ENCODE measurements at places on chromosomes 5 and 9. TPM values are rescaled to one million over a fixed set of nuclear protein-coding genes. Genes with fewer than 3 reads are reported as not detected.

The EQTN gene
- polyA plus RNA-seq, result not detected

The BARX1 gene
- 0.30 TPM for polyA plus RNA-seq

The OTULINL gene
- polyA plus RNA-seq, result 0.95 TPM

The GZMA gene
- not detected for polyA plus RNA-seq

The SOX30 gene
- not detected for polyA plus RNA-seq

The POLR3G gene
- 2.4 TPM for polyA plus RNA-seq

The SLC30A5 gene
- polyA plus RNA-seq, result 54.3 TPM

The COL5A1 gene
- 50.7 TPM for polyA plus RNA-seq

The PLPPR1 gene
- 1.2 TPM for polyA plus RNA-seq

The CSF2 gene
- not detected for polyA plus RNA-seq

The RORB gene
- not detected for polyA plus RNA-seq

The DDX4 gene
- polyA plus RNA-seq, result 0.34 TPM

The SOHLH1 gene
- polyA plus RNA-seq, result not detected

DNA sequence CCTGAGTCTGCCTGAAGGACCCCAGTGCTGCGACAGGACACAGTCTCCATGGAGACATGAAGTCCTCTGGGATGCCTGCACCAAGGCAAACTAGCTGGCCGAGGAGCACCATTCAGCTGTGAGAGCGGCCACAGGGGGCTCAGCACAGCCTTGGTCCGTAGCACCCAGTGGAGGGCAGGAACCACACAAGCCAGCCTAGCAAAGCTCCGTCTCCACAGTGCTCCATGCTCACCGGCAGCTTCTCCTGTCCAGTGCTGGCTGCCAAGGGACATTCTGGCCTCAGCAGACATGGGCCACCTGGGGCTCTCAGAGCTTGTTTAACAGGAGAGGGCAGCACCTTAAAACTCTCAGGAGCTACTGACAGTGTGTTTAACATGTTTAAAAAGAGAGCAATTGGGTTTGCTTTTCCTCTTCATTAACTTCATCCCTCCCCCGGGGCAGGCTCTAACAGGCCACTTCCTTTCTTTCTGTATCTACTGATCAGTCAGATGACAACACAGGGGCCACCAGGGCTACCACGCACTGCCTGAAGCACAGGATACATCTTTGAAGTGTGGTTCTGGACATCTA is 57.0 kb downstream of the SECISBP2 start:
- no peak for DNase-seq

DNA sequence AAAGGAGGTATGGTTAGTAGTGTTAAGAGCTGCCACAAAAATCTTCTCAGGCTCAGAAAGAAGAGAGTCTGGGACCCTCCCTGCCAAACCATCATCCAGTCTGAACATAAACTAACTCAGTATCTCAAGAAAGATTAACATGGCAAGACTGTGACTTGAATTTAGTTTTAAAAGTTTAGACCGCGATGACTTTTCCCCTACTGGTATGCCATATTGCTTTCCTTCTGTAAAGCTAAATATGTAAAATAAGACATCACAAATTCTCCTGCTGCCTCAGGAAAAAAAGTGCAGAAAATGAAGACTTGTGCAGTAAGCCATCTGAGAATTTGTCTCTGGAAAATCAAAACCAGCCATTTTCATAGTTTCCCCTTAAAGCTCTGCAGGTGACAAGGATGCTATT is 85.2 kb upstream of the STARD4 start:
- no peak for DNase-seq

DNA sequence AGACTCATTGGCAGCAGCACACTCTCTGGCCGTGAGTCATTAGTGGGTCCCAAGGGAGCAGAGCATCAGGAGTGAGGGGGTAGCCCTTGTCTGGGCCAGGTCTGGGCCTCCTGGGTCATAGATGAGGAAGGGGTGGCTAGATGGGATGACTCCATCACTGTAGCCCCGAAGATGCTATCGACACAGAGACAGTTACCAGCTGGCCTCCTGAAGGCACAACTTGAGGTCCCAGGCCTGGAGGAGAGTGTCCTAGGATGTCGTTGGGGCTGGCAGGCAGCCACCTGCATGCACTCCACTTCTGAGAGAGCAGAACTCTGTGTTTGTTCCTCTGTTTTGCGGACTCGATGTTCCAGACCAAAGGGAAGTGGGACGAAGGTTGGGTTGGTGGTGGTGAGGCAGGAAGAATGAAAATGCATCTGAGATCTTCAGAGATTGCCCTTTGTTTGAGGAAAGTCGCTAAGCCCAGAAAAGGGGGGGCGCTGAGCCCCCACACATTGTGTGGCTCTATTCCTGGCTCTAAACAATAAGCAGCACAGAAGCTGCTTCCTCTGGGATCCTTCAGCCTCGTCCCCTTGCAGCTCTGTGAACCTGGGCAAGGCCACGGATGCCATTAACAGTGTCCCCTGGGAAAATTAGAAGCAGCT is 4.7 kb downstream of the BTNL9 start:
- no peak for DNase-seq

DNA sequence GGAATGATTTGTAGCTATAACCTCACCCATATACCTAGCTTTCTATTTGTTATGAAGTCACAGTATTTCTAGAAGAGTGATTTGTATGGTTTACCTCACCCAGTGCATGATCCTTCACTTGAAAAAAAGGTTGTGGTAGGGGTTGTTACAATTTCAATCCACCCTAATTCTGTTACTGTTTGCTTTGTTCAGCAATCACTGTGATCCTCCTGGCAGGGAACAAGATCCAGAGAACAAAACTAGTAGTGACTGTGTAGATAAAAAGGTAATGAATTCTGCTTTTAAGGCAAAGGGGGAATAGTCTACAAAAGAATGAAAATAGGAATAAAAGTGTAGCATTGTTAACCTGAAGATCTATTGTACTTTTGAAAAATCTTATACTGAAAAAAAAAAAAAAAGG is 191.3 kb upstream of the SH3GL2 start:
- no peak for DNase-seq

GRCh38 chr9:129174102-129174723 is 3.8 kb downstream of the IER5L start:
- DNase-seq, result peak; percentile 93

DNA sequence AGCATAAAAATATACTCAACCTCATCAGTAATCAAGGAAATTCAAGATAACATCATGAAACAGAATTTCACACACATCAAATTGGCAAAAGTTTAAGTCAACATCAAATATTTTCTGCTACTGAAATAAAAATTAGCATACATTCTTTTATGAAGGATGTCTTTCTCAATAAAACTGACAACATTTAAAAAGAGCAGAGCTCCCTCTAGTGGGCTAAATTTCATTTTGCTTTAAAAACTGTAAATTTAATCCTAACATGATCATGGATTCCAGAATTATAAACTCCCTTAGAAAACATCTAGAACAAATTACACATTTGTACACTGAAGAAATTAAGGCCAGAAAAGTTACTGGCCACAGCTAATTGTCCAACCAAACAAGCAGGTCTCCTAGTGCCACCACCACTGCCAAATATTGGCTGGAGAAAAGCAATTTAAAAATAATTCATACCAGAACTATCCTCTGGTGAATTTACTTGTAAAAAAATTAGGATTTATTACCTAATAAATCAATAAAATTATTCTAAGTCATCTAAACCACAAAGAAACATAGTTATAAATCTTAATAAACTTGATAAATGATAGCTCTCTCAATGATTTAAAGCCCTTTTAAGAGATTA is 31.2 kb downstream of the DEPDC1B start:
- peak; percentile 32 for DNase-seq

GRCh38 chr5:101932599-101932998 is 363.5 kb downstream of the SLCO4C1 start:
- DNase-seq, result no peak

- DNase-seq, result no peak
These were observed 210.4 kb upstream of the RFX3 start for GRCh38 chr9:3736161-3736560.

DNA sequence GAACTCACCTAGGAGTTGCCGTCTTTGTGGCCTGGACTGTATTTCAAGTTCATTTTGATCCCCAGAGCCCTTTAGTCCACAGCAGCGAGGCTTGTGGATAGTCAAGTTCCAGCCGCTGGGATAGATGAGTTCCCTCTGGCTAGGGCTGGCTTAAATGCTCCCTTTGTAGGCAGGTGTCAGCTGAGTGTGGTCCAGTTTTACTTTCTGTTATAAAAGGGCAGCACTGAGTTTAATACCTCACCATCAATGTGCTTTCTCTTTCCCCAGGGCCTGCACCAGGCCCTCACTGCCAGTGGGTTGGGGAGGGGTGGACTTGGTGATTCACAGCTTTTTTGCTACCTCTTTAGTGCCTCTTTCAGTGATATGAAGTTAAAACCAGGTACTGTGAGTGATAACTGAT is 188.2 kb downstream of the SLCO4C1 start:
- DNase-seq, result no peak

- no peak for DNase-seq
These were observed 1.1 kb downstream of the CRAT start for GRCh38 chr9:129109537-129109903.

DNA sequence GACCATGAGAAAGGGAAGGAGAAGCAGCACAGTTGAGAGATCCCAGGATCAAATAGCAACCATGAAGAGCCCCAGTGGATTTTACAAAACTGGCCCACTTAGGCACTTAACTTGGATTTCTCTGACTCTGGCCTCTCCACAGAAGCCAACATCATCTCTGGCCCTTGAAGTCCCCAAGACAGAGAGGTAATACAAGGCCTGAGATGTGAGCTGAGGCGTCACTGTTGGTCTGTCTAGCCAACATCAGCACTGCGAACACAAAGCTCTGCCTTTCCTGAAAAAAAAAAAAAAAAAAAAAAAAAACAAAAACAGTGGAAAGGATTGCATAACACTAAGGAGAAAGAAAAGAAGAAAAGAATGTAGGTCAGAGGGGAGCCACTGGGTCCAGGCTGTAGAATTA is 378.3 kb downstream of the BRINP1 start:
- DNase-seq, result no peak

- no peak for DNase-seq
These were observed 147.6 kb downstream of the ST8SIA4 start for GRCh38 chr5:100755435-100755834.

- DNase-seq, result no peak
These were observed 64.5 kb downstream of the EPB41L4B start for GRCh38 chr9:109256336-109256735.

- no peak for DNase-seq
These were observed 17.0 kb downstream of the GOLPH3 start for GRCh38 chr5:32157078-32157477.

DNA sequence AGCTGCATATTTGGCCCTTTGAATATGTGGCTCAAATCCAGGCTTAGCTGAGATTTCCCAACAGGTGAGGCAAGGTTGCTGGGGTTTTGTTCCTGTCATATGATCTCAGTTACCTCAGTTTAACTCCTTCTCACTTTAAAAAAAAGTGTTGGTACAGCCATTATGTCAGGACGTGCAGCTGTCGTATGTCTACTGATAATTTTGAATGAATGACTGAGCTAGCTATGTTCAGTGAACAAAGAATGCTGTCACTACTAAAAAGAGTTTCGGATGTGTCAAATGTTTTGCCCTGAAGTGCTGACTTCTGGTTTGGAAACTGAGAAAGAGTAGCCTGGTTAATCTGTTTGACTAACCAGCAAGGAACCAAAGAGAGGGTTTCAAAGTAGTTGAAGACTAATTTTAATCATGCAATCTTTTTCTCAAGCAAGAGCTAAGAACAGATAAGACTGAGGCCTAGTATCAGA is 106.3 kb upstream of the NR3C1 start:
- no peak for DNase-seq

DNA sequence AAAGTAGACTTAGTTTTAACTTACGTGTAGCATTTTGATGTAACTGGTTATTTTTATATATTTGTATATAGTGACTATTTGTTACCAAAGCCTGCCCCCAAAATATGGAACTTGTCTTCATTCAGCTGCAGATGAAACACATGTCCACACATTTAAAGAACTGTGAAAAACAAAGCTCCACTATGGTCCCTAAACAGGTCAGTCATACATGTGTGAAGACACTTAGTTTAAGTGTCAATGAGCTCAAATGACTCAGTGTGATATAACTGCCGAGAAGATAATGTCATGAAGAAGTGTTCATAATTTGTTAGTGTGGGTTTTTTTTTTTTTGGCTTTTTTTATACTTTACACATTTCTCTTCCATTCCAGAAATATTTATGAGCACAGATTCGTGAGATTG is 28.2 kb downstream of the HAVCR1 start:
- no peak for DNase-seq

DNA sequence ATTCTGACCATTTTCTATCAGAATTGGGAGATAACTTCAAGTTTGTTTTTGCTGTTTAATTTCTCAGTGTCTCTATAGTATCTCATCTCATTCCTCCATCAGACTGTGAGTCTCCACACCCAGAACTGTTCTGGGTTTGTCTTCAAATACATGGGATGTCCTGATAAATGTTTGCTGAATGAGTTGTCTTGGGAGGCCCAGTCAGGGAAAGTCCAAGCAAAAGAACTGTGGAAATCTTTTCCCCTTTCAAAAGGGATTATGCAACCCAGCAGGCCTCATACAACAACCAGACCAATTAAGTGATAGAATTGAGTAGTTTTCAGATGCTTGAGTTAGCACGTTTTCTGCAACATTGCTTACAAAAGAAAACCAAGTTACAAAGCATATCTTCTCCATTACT is 324.4 kb downstream of the BRINP1 start:
- no peak for DNase-seq

- DNase-seq, result no peak
These were observed 106.3 kb downstream of the PCSK5 start for GRCh38 chr9:75996726-75997125.

GRCh38 chr5:135032999-135033861 is 798 bp downstream of the PITX1 start:
- peak; percentile 44 for DNase-seq

GRCh38 chr5:160221082-160221481 is 8.2 kb upstream of the FABP6 start:
- no peak for DNase-seq

GRCh38 chr5:91070761-91071550 is 312.2 kb downstream of the ARRDC3 start:
- no peak for DNase-seq

- no peak for DNase-seq
These were observed 919.0 kb downstream of the TAF11L14 start for GRCh38 chr5:18553269-18553668.

DNA sequence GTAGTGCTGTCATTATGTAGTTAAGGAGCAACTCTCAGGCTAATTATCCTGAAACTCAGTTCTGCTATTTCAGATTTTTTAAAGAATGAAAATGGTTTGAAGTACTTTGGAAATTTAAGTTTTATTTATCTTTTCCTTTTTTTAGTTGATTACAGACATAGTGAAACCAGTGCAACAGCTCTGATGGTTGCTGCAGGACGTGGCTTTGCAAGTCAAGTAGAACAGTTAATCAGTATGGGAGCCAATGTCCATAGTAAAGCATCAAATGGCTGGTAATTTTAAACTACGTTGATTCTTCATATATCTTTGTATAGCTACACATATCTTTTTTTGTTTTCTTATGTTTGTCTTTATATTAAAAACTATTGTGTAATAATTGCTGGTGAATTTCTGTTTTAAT is 34.9 kb downstream of the YTHDC2 start:
- no peak for DNase-seq

DNA sequence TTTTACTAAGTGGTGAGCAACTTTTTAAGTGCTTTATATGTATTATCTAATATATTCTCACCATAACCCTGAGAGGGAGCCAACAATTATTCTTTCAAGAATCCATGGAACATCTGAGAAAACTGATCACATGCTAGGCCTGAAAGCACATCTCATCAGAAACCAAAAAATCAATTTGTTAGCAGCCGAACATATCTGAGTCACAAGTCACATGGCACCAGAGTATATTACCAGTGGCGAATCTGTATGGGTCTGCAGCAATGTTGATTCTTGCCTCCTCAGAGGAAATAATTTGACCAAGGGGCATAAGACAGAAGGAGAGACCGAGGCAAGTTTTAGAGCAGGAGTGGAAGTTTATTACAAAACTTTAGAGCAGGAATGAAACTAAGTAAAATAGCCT is 25.3 kb upstream of the SIL1 start:
- DNase-seq, result no peak

GRCh38 chr9:69391946-69392345 is 66.9 kb downstream of the ENTREP1 start:
- DNase-seq, result no peak

All from cardiac muscle cell (in vitro differentiated cells and primary cell).